CD8-positive, alpha-beta memory T cell (primary cell): ENCODE measurements at places on chromosomes 7 and 10.
A peak's percentile ranks its signal among the peaks of the same experiment; 100 is the strongest.

GRCh38 chr10:15155978-15156656, 12.4 kb downstream of the NMT2 start:
- no peak for DNase-seq

DNA sequence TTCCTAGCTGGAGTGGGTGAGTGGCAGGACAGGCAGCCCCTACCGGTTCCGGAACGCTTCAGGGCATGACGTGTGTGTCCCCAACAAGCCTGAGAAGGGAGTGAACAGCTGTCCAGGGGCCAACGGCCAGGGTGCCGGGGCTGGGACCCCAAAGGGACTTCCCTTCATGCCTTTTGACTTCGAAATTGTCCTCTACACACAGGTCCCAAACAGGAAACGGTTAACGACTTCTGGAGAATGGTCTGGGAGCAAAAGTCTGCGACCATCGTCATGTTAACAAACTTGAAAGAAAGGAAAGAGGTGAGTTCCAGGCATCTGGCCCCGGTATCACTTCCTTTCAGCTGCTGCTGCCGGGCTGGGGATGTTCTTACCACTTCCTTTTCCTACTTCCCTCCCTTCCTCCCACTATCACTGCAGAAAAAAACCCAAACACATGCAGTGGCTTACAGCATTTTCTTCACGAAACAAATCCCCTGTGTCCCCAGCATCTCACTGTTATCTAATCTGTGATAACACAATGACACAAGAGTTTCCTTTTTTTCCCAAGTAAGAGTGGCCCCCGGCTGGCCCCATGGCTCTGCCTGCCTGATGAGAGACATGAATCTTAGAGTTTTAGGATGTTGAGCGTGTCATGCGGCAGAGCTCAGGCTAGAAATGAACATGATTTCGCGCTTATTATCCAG, 63.2 kb downstream of the MKI67 start:
- peak; percentile 71 for DNase-seq

GRCh38 chr7:78605119-78605518, 806.5 kb downstream of the PHTF2 start:
- DNase-seq: no peak

DNA sequence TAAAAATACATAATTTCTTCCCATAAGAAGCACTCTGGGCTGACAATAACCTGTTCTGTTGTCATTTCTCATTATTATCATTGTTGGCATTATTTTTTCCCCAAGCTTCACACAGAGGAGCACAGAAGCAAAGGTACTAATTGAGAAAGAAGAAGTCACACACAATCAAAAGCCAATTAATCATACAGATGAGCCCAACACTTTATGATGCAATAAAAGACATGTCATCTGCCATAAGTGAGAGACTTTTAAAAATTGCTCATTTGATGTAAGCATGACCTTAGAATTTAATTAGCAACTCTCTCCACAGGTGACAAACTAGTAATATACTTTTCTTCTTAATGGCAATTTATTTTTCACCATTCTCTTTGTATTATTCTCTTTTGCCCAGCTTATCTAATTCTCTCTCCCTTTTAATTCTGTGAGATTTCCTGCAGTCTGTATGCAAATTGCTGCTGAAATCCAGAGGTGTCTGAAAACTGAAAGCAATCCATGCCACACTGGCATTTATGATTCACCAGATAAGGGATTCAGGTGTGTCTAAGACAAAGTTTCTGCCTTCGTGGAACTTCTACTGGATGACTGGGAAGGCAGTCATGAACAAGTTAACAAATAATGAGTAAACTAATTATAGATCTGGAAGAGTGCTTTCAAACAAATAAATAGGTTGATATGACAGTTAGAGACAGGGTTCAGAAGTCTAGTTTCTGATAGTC, 203.5 kb downstream of the CHCHD3 start:
- DNase-seq: no peak

DNA sequence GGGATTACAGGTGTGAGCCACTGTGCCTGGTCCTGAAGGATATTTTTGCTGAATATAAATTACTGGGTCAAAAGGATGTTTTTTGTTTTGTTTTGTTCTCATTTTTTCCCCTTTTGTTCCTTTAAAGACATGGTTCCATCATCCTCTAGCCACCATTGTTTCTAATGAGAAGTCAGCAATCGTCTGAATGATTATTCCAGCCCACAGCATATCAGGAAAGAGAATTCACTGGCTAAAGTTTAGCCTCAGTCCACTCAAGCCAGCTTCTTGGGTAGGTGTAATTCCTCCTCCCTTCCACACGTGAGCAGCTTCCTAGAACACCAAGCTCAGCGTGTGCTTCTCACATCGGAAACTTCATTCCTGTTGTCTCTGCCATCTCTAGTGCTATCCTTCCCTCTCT, 112.8 kb upstream of the INSIG1 start:
- DNase-seq: no peak

GRCh38 chr7:130228840-130229502, 21.3 kb downstream of the SSMEM1 start:
- DNase-seq: no peak

DNA sequence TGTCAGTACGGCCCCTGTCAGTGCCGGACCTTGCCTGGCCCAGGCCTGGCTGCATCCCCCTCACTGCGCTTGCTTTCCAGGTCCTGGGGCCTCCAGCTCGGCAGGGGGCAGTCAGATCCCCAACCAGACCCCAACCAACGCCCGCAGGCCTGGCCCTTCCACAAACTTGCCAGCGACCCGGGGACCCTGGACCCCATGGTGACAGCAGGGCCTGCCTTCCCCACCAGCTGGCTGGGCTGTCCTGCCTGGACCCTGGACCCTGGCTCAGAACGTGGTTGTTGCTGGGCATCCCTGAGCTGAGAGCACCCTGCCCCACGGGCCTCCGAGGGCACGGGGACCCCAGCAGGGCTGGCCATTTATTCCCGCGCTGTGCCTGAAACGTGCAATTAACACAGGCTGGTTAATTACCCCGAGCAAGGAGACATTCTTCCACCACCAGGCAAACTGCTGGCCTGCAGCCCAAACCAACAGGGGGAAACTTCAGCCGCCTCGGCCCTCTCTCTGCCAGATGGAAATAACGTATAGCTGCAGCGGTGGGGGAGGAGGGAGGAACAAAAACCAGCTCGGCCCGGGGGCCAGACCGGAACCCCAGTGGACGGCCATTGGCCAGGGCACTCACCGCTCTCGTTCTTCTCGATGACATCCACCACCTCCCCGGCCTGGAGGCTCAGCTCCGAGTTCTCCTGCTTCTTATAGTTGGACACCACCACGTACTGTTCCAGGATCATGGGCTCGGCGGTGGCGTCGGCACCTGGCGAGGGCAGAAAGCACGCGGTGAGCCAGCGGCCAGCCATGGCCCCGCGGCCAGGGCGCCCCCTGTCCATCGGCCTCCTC, 167.1 kb downstream of the NEURL1 start:
- peak; percentile 50 for DNase-seq
